ENCODE measurements at places on chromosomes 12 and 14.

- DNase-seq = no peak
Measured at GRCh38 chr12:106873983-106874382, 81.7 kb upstream of the TMEM263 start.

GRCh38 chr14:66680216-66680615 is 172.3 kb downstream of the GPHN start:
- DNase-seq = no peak

GRCh38 chr12:1281683-1282366 is 290.8 kb downstream of the ERC1 start:
- no peak for DNase-seq

DNA sequence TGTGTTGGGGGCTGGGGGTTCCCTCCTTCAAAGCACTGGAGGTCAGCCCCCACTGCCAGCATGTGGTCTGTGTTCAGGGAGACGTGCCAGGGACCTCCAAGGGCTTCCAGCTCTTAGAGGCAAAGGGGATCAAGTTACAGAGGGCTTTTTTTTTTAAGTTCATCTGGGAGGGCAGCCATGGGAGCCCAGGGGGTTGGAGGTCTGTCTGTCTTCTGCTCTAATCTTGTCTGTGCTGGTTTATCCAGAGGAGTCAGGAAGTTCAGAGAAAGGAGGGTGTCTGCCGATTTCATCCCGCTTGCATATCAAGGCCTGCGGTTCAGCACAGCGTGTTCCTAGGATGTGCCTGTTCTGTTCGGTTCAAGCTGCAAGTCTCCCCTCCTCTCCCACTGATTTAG is 72.2 kb downstream of the TMEM132C start:
- no peak for DNase-seq

DNA sequence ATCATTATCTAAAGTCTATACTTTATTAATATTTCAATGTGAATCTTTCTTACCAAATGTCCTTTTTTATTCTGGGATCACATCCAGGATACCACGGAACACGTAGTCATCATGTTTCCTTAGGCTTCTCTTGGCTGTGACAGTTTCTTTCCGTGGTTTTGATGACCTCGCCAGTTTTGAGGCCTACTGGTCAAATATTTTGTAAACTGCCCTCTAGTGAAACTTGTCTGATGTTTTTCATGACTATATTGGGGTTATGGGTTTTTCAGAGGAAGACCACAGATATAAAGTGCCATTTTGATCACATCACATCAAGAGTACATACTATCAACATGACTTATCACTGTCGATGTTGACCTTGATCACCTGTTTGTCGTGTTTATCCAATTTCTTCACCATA is 14.1 kb upstream of the SERPINA6 start:
- peak; percentile 16 for DNase-seq

- no peak for DNase-seq
Measured at GRCh38 chr14:100589760-100590469, 2.7 kb upstream of the BEGAIN start.

GRCh38 chr14:104657101-104657524 is 32.3 kb upstream of the INF2 start:
- no peak for DNase-seq

- DNase-seq = no peak
Measured at GRCh38 chr12:23133471-23133870, 508.5 kb downstream of the ETNK1 start.

- no peak for DNase-seq
Measured at GRCh38 chr14:87059060-87059839, 933.7 kb downstream of the GALC start.

All from stimulated activated naive CD8-positive, alpha-beta T cell treated with anti-CD3 and anti-CD28 coated beads, Interleukin-15, amount 100 ng/mL, for 72 hours (primary cell).